ENCODE measurements at places on chromosomes 2 and 18.

DNA sequence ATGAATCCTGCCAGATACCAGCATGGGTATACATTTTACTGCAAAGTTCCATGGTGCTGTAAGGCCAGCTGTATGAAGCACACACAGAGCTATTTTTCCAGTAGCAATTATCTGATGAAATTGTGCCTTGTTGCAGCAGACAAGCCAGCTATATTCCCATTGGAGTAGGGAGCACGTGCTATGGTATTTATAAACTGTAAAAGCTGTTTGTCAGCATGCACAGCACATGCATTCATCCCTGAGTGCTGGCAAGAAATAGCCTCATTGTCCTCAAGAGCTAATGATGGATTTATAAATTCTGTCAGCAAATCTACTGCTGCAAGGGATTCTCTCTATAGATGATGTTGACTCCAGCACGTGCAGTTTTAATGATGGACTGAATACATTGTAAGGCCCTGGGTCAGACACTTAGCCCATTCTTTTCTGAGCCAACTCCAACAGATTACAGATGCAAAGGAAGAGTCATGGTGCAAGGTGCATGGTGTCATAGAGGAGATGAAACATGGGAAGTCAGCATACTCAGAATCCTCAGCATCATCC lies 61.7 kb downstream of the KCNS3 start:
- DNase-seq: no peak

- no peak for DNase-seq
These were observed 32.4 kb downstream of the CDCA7 start for GRCh38 chr2:173387079-173387478.

- DNase-seq: no peak
These were observed 258.6 kb downstream of the NRXN1 start for GRCh38 chr2:50773211-50773932.

DNA sequence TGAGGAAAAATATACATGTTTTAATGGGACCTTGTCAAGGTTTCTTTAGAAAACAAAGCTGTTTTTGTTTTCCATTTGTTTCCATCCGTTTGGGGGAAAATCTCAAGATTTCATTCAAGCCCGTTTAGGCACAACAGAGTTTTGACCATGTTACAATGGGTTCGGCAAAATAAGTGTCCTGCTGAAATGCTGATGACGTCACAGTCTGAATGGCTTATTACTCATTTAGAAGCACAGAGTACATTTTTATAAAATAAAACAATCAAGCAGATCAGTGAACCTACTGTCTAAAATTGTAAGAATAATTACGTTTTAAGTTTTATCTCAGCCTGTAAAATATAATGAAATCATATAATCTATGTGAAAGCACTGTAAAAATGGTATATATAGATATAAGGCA lies 174.2 kb downstream of the MYT1L start:
- no peak for DNase-seq

DNA sequence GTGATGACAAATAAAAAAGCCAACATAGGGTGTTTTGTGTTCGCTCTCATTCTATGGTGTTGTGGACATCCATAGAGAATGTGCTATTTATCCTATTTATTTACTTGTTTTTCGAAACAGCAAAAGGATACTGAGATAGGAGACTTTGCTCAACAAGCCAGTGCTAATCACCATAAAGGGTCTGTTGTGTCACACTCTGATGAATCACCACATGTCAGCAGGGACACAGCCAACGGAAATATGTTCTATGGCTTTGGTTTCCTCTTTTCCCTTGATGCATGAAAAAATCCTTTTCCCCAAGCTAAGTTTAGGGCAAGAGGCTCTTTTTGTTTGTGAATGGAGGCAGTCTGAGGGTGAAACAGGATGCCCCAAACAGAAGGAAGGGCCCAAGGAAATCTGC lies 154.3 kb downstream of the RNF152 start:
- peak; percentile 57 for DNase-seq

GRCh38 chr2:15117409-15118050 lies 443.6 kb downstream of the NBAS start:
- peak; percentile 9 for DNase-seq

DNA sequence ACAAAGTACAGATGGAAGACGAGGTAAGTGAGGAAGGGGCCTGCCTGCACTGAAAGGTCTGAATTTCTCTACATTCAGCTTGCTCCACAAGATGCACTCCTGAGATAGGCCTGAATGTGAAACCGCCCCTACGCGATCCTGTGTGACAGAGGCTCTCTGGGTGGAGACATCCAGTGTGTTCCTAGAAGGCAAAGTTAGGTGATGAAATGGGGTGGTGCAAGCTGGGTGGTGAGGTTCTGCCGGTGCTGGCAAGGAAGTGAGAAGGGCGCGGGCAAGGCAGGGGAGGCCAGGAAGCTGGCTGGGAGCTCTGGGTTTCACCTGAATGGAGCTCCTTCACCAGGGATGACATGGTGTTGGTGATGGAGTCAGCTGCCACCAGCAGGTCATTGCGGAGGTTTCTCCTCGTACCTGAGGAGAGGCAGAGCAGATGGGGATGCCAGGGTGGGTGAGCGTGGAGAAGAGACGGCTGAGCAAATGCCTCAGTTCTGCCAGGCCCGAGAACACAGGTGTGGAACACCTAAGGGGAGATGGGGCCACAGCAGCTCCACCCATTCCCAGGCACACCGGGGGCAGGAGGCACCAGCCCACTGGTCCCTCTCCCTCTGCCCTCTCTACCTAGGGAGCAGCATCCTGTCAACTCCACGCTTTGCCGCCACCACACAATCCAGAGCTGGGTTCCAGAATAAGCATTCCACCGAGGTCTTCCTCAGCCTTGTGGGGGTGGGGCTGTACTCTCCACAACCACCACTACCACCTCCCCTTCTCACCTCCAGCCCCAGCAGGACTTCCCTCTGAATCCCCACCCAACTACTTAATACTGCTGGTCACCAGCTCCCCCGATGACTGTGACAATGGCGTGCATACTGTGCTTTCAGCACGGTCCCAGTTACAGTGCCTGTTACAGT lies 45.5 kb upstream of the DNMT3A start:
- DNase-seq: no peak

- DNase-seq: no peak
These were observed 619.0 kb downstream of the SLC4A3 start for GRCh38 chr2:220246386-220246785.

DNA sequence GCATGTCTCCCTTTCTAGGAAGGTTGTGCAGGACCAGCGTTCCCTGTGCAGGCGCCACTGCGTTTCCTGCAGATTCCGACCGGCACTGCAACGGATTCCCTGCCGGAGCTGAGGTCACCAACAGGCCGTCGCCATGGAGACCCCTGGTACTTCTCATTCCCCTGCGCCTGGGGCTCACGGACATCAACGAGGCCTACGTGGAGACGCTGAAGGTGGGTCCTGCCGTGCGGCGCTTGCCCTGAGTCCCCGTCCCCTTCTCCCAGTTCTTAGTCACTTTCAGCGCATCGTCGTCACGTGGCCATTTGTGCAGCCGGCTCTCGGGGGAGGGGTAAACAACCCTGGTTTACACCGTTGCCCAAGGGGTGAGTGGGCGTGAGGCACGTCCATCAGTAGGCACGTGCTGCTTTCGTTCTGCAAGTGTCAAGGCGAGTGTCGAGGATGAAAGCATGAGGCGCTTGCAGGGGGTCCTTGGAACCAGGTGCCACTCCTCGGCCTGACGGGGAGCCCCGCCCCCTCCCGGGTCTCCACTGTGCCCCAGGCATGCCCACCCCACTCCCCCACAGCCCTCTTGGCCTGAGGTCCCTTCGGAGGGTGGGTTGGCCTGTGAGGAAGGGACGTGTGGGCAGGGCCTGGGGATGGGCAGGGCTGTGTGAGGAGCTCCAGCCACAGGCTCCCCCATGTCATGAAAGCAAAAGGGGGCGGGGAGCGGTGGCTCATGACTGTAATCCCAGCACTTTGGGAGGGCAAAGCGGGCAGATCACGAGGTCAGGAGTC lies 19.8 kb downstream of the DTYMK start:
- no peak for DNase-seq

DNA sequence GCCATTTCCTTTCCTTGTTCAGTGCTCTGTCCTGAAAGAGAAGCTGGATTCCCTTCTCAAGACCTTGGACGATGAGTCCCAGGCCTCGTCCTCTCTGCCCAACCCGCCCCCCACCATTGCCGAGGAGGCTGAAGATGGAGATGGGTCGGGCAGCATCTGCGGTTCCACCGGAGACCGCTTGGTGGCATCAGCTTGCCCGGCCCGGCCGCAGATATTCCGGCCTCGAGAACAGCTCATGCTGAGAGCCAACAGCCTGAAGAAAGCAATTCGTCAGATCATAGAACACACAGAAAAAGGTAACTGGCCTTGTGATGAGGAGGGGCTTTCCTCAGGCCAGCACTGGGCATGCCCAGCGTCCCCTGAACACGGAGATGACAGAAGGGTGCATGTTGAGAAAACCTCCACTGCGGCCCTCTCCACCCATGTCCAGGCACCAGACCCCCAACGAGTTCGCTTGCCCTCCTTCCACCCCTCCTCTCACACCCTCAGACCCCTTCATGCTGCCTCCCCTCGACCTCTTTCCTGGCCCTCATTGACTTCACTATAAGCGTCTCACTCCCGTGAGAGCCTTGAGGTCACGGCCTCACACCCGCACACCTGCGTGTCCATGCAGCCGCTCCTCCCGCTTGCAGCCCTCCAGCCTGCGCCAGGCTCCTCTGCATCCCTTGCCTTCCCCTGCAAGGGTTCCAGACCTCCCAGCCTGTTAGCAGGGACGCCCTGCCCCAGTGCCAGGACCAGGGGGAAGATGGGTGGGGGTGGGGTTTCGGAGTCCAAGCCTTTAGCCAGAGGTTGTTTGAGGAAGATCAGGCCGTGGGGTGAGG lies 95.0 kb downstream of the DGKD start:
- DNase-seq: peak; percentile 43

DNA sequence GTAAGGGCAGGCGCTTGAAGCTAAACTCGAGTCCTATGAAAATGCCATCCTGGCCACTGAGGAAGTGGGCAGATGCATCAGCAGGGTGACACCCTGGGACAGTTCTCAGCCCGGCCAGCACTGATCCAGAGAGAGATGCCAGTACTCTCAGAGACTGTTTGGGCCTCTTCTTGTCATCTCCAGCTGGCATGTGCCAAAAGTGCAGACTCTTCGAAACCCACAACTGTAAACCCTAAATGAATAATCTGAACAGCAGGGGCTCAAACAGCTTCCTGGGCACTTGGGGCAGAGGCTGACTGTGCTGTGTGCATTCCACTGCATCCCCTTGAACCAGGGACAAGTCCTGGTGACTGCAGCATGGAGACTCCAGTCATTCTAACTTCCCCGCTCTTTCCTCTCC lies 204.2 kb upstream of the SMAD2 start:
- no peak for DNase-seq

DNA sequence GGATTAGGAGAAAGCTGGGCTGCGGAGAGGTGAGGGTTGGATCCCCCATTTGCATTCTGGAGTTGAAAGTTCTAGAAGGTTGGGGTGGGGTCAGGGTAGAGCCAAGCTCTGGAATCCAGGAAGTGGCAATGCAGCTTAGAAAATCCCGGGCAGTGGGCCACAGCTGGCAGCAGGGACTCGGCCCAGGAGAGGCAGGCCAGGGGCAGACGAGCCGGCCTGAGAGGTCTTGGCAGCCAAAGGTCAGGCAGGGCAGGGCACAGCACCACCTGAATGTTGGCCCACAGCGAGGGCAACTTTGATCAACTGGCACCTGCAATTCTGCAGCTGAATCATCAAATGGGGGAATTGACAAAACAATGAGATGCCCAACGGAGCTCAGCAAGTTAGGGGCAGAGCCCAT lies 139.2 kb downstream of the INHBB start:
- no peak for DNase-seq

- DNase-seq: no peak
These were observed 424 bp upstream of the ANKRD44 start for GRCh38 chr2:197310987-197311420.

- no peak for DNase-seq
These were observed 372.5 kb downstream of the RNF144A start for GRCh38 chr2:7289697-7290096.

- DNase-seq: no peak
These were observed 45.9 kb upstream of the RHOB start for GRCh38 chr2:20400787-20401488.

GRCh38 chr2:136399667-136400289 lies 281.8 kb upstream of the CXCR4 start:
- DNase-seq: no peak

GRCh38 chr18:47492691-47493090 lies 241.2 kb upstream of the SKOR2 start:
- no peak for DNase-seq

GRCh38 chr2:145744541-145745386 lies 1224.8 kb upstream of the ZEB2 start:
- DNase-seq: peak; percentile 82

DNA sequence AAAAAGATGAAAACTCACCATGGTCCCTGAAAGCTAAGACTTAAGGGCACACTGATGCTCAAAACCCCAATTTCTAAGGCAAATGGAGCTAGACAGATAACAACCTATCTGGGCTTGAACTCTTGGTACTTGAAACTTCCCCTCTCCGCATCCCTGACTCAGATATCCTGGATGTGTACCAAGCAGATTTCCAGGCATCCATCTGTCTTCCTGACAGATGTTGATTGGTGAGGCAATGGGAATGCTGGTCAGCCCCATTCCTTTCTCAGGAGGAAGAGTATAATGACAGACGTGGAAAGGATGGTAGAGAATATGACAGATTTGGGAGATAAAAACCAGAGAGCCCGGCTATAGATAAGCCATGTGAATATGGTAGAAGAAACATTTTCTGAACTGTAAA lies 69.2 kb downstream of the ADD2 start:
- DNase-seq: no peak

GRCh38 chr2:55952415-55952814 lies 28.8 kb upstream of the EFEMP1 start:
- DNase-seq: peak; percentile 48

DNA sequence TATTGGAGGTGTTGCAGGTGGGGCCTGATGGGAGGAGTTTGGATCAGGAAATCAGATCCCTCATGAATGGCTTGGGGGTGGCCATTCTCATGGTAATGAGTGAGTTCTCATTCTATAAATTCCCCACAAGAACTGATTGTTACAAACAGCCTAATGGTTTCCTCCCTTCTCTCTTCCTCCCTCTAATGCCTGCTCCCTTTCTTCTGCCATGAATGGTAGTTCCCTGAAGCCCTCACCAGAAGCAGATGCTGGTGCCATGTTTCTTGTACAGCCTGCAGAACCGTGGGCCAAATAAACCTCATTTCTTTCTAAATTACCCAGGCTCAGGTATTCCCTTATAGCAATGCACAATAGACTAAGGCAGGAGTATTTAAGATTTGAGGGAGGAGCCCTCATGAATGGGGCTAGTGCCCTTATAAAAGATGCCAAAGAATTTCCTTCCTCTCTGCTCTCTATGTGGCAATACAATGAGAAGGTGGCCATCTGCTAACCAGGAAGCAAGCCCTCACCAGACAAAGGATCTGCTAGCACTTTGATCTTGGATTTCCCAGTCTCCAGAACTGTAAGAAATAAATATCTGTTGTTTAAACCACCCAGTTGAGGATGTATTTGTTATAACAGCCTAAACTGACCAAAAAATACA lies 251.8 kb downstream of the ZEB2 start:
- no peak for DNase-seq

- DNase-seq: no peak
These were observed 4.2 kb upstream of the CNNM3 start for GRCh38 chr2:96811917-96812316.

- no peak for DNase-seq
These were observed 20.5 kb downstream of the ANKRD62 start for GRCh38 chr18:12113999-12114646.
